ENCODE measurements at places on chromosomes 3 and 15. TPM values are rescaled to one million over a fixed set of nuclear protein-coding genes. Genes with fewer than 3 reads are reported as not detected.

- no peak overlapping the region for H3K27ac ChIP-seq
- 0 out of 2 replicates have a peak, but pooled peaks cover 2% of the 10 kb centered on the region for H3K27me3 ChIP-seq
- no peaks in the 10 kb centered on the region for H3K4me1 ChIP-seq
- no peak overlapping the region for H3K4me3 ChIP-seq
These were observed 131.2 kb downstream of the CTNNB1 start for GRCh38 chr3:41330465-41330864.

GRCh38 chr3:106725566-106725965 is 651.7 kb upstream of the CCDC54 start:
- H3K27ac ChIP-seq, result no peak overlapping the region
- H3K4me3 ChIP-seq, result no peak overlapping the region
- H3K27me3 ChIP-seq, result no peaks in the 10 kb centered on the region
- no peak for DNase-seq

- H3K36me3 ChIP-seq, result no peaks in the 10 kb centered on the region
- no peaks in the 10 kb centered on the region for H3K27me3 ChIP-seq
- no peak for DNase-seq
These were observed 59.1 kb upstream of the COL8A1 start for GRCh38 chr3:99579246-99579645.

DNA sequence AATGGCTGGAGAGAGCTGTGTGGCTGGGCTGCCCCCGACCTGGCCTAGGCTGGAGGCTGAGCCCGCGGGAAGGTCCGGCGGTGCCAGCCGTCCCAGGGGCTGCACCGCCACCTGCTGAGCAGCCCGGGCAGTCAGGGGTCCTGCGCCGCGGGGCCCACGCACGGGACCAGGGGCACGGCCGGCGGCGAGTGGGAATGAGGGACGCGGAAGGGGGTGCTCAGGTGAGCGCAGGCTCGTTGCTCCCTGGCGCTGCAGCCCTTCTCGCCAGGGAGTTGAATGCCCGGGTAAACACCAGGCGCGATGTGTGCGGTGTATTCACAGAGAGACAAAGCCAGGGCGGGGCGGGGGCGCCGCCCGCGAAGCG is 666 bp upstream of the SEMA3F start:
- no peaks in the 10 kb centered on the region for H3K4me1 ChIP-seq
- no peak overlapping the region for H3K27ac ChIP-seq
- no peaks in the 10 kb centered on the region for H3K36me3 ChIP-seq
- H3K4me3 ChIP-seq, result peak overlapping the region; percentile 53
- H3K27me3 ChIP-seq, result peaks cover 10% of the 10 kb centered on the region

DNA sequence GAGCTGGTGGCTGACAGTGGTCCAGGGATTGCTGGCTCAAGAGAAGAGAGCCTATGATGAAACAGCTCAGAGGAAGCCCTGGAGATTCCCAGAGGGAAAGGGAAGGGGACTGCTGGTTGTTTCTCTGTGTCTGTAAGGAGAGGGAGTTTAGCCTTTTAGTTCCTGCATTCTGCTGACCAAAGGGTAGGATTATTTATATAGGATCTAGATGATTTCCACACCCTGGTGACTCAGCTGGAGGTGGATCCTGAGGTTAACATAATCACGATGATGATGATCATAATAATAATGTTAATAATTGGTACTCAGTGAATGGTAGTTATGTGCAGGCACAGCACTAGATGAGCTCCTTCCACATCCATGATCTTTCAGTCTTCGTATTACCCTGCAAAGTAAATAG is 144.9 kb downstream of the EPHB1 start:
- H3K27ac ChIP-seq, result no peak overlapping the region
- no peaks in the 10 kb centered on the region for H3K27me3 ChIP-seq
- H3K4me3 ChIP-seq, result no peak overlapping the region
- H3K4me1 ChIP-seq, result no peaks in the 10 kb centered on the region

DNA sequence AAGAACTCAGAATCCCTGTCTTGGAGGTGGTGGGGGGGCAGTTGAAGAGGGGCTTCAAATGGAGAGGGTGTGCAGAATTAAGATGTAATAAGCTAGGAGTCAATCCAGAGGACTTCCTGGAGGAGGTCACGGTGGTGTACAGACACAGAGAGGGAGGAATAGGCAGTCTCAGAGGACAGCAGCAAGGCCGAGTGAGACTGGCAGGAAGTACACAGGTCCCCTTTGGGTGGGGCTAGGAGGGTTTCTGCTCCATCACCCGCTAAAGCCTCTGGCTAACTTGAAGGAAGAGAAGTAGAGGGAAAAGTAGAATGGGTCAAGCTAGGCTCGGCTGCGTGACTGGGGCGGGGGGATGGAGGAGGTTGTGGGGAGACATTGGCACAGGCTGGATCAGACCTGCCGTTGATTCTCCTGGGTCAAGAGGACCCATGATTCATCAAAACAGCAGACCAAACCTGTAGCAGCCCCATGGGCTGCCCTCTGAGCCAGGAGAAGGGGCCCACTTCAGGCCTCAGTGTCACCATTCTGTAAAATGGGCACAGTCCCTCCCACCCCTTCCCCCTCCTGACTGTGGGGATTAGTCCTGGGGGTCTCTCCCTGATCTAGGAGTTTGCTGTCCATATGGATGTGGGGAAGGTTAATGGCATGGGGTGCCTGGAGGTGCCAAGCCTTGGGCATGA is 16.9 kb downstream of the CSPG4 start:
- H3K36me3 ChIP-seq, result no peaks in the 10 kb centered on the region
- H3K4me3 ChIP-seq, result no peak overlapping the region
- no peaks in the 10 kb centered on the region for H3K27me3 ChIP-seq
- peak overlapping the region; percentile 70 for H3K27ac ChIP-seq
- peaks cover 47% of the 10 kb centered on the region for H3K4me1 ChIP-seq

GRCh38 chr3:31353166-31353565 is 179.6 kb upstream of the STT3B start:
- H3K4me3 ChIP-seq, result no peak overlapping the region
- H3K27me3 ChIP-seq, result no peaks in the 10 kb centered on the region
- no peak for DNase-seq
- H3K27ac ChIP-seq, result no peak overlapping the region
- no peaks in the 10 kb centered on the region for H3K4me1 ChIP-seq

- peaks cover 11% of the 10 kb centered on the region for H3K4me1 ChIP-seq
- no peaks in the 10 kb centered on the region for H3K36me3 ChIP-seq
- H3K27ac ChIP-seq, result no peak overlapping the region
These were observed 259.6 kb upstream of the UBE2E1 start for GRCh38 chr3:23546181-23546580.

DNA sequence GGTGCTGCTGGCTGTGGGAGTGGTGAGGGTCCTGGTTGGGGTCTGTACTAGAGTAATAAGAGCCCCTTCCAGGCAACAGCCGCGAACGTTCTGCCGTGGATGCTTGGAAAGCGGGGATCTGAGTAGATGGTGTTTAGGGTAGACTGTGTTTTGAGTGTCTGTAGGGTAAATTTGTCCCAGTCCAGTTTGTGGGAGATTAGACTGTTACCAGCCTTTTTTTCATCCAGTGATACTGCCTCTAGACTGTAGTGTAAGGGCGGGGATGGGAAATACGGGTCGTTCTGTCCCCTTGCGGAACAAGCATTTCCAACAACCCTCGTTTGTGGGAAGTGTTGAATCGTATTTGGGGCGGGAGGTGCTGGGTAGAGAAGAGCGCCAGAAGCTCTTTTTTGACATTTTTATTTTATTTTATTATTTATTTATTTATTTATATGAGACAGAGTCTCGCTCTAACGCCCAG is 424 bp downstream of the HAUS2 start:
- no peaks in the 10 kb centered on the region for H3K27me3 ChIP-seq
- peak overlapping the region; percentile 76 for H3K4me3 ChIP-seq
- H3K27ac ChIP-seq, result peak overlapping the region; percentile 72
- H3K36me3 ChIP-seq, result peaks cover 12% of the 10 kb centered on the region
- H3K4me1 ChIP-seq, result no peaks in the 10 kb centered on the region
- no peak for DNase-seq

DNA sequence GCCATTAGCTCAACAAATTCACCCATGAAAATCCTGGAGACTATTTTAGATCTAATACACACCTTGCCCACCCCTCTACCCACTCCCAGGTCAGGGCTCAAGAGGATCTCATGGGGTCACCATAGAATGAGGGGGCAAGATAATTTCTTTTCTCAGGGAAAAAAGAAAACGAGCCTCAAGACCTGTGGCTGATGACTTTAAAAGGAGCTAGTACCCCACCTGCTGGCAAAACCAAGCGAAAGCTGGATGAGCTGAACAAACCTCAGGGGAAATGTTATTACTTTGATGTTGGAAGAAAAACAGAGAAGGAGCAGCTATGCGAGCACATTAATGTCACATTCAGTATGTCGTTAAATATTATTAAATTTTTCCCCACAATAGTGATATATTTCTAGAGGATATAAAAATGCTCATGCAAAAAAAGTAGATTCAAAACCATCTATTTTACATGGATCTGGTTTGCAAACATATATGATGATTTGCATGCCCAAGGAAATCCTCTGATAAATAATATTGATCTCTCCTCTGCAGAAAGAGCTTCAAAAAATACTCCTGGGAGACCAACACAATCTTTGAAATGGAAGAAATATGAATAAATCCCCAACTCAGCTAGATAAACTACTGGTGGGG is 37.7 kb downstream of the PLD1 start:
- no peaks in the 10 kb centered on the region for H3K36me3 ChIP-seq
- H3K4me1 ChIP-seq, result no peaks in the 10 kb centered on the region
- H3K27ac ChIP-seq, result no peak overlapping the region
- H3K27me3 ChIP-seq, result no peaks in the 10 kb centered on the region

DNA sequence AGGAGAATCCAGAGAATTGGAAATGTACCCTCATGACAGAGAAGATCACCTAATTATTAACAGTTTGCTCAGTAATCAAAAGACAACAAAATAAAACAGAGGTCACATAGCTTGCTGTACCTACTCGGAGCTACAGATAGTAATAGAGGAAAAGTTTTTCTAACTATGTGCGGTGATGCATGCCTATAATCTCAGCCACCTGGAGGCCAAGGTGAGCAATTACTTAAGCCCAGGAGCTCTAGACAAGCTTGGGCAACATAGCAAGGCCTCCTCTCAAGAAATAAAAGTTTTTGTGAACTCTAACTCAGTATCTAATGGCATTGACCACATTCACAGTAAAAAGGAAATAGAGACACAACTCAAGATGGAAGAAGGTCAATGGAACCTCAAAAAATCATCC is 243.6 kb downstream of the ATP8B4 start:
- DNase-seq, result no peak
- H3K4me3 ChIP-seq, result no peak overlapping the region
- H3K27me3 ChIP-seq, result no peaks in the 10 kb centered on the region
- no peaks in the 10 kb centered on the region for H3K4me1 ChIP-seq

DNA sequence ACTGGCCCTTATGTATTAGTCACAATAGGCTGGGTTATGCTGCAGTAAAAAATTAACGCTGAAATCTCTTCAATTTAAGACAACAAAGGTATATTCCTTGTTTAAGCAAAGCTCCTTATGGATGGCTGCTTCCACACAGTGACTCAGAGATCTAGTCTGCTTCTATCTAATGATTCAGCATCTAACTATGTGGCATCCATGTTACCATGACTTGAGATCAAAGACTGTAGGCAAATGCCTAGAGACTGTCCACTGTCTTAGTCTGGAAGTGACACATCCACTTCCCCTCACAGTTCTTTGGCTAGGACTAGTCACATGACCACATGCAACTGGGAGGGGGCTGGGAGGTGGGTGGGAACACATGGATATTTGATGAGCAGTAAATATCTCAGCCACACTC is 61.3 kb upstream of the PSMD6 start:
- no peak for DNase-seq
- no peak overlapping the region for H3K27ac ChIP-seq
- H3K27me3 ChIP-seq, result no peaks in the 10 kb centered on the region
- no peaks in the 10 kb centered on the region for H3K4me1 ChIP-seq
- no peaks in the 10 kb centered on the region for H3K36me3 ChIP-seq

- no peaks in the 10 kb centered on the region for H3K36me3 ChIP-seq
- H3K27me3 ChIP-seq, result no peaks in the 10 kb centered on the region
- DNase-seq, result no peak
These were observed 32.2 kb downstream of the GRM2 start for GRCh38 chr3:51739110-51739509.

DNA sequence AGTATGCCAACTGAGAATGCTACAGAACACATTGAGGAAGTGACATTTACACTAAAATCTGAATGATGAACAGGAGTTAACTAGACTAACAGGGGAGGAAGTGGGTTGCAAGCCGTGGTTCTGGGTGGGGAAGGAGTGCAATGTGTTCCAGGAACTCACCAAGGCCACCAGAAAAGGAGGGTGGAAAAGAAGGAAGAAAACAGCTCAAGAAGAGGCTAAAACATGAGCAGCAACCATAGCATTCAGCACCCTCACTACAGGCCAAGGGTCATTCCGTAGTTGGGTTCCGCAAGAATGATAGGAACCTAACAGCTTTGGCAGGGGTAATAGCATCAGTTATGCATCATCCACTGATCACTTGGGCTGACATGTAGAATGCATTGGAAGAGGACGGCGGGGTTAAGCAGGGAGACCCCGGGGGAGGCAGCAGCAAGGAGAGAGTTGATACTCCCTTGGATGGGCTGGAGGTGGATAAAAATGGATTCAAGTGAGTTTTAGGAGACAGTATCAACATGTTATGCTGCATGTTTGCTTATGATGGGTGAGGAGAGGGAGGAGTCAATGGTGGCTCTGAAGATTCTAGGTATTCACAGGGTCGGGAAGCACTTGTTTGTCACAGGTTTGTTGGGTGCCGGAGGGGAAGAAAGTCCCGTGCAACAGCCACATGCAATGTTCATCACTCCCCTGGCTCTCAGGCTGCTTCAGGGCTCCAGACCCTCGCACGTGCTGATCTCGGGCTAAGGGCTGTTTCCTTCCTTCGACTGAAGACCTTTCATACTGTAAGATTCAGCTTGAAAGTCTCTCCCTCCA is 53.2 kb downstream of the LIPC start:
- H3K36me3 ChIP-seq, result no peaks in the 10 kb centered on the region
- no peaks in the 10 kb centered on the region for H3K4me1 ChIP-seq
- no peak overlapping the region for H3K4me3 ChIP-seq
- no peak overlapping the region for H3K27ac ChIP-seq
- no peaks in the 10 kb centered on the region for H3K27me3 ChIP-seq

DNA sequence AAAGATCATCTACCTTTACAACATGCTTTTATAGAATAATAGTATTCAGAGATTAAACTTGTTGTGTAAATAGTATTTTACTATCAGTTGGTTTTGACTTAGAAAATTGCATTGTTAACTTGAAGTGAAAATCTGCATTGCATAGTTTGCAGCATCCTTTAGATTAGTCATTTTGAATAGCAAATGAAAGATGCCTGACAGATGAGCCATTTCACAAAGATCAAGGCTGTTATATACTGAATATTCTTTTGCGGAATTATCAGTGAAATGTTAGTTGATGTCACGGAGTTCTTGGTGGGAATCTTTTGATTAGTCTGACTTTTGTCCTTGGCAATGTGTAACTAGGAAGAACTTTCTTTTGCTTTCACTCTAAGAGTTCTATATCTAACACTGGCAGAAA is 24.5 kb downstream of the RSRC1 start:
- H3K4me1 ChIP-seq, result no peaks in the 10 kb centered on the region
- no peak overlapping the region for H3K4me3 ChIP-seq
- H3K27me3 ChIP-seq, result no peaks in the 10 kb centered on the region
- DNase-seq, result no peak
- no peaks in the 10 kb centered on the region for H3K36me3 ChIP-seq

GRCh38 chr3:47421741-47422649 is 41.2 kb downstream of the PTPN23 start:
- peaks cover 39% of the 10 kb centered on the region for H3K36me3 ChIP-seq
- H3K4me1 ChIP-seq, result peaks cover 3% of the 10 kb centered on the region
- H3K27me3 ChIP-seq, result no peaks in the 10 kb centered on the region
- no peak overlapping the region for H3K27ac ChIP-seq
- no peak for DNase-seq
- H3K4me3 ChIP-seq, result no peak overlapping the region

The INAFM2 gene
- polyA plus RNA-seq, result 0.75 TPM

The RGMA gene
- polyA plus RNA-seq, result not detected

The CNTN4 gene
- not detected for polyA plus RNA-seq

The AMOTL2 gene
- polyA plus RNA-seq, result 0.05 TPM

The HGD gene
- not detected for polyA plus RNA-seq

The TUSC7 gene
- polyA plus RNA-seq, result not detected

The SAMMSON gene
- polyA plus RNA-seq, result not detected

The GNB4 gene
- polyA plus RNA-seq, result 1.3 TPM

The MOBP gene
- polyA plus RNA-seq, result not detected

Data from GM12878 (cell line).